ENCODE measurements at places on chromosomes 3 and 15.

DNA sequence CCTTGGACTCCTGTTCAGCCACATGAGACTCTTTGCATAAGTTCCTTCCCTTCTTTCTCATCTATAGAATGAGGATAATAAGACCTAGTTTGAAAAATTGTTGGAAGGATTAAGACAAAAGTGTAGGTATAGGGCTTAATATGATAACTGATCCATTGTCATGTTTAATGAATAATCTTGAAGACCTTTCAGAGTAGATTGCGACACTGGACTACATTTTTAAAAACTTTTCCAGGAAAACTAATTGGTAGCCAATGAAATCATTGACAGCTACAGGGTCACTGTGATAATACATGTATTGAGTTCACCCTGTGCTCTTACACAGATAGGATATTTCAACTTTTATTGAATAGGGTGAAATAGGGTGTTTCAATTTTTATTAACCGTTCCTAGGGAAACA is 78.5 kb upstream of the FBN1 start:
- no peak for DNase-seq

GRCh38 chr15:59168536-59168935 is 38.1 kb upstream of the LDHAL6B start:
- DNase-seq, result no peak

GRCh38 chr3:50050361-50050760 is 38.4 kb upstream of the RBM5 start:
- no peak for DNase-seq

- DNase-seq, result no peak
Observed at GRCh38 chr3:37997791-37998370, 7.3 kb downstream of the VILL start.

DNA sequence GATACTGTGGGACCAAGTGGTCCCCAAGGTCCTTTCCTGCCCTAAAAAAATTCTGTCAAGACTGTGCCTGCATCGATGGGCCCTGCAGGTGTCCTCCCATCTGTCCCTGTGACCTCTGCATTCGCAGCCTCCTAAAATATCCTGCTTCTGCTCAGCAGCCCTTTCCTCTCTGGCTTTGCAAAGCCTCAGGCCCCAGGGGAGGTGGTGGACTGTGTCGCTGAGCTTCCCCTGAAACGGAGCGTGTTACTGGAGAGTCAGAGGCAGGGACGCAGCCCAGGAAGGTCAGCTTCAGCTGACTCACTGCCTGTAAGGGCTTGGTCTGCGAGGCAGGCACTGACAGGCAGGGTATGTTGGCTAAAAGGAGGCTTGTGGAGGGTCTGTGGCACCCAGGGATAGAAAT is 110.0 kb downstream of the RAB11A start:
- DNase-seq, result no peak

DNA sequence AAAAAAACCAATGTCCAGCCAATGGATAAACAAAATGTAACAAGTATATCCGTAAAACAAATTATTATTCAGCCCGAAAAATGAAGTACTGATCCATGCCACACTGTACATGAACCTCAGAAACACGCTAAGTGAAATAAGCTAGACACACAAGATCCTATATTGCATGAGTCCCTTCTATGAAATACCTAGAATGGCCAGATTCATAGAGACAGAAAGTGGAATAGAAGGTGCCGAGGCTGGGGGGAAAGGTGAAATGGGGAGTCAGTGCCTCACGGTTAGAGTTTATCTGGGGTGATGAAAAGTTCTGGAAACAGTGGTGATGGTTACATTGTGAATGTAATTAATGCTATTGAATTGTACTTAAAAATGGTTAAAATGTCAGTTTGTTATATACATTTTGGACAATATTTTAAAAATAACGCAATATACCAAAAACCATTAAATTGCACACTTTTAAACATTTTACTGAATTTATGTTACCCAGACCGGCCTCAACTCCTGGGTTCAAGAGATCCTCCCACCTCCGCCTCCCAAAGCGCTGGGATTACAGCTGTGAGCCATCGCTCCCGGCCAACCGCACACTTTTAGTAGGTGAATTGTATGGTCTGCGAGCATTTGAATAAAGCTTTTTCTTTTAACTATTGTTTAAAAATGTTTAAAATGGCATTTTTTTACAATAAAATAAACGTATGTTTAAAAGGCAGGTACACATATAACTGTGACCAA is 2.1 kb downstream of the RNF168 start:
- no peak for DNase-seq

- no peak for DNase-seq
Observed at GRCh38 chr15:95324656-95325055, 1005.8 kb upstream of the NR2F2 start.

GRCh38 chr3:124577494-124578167 is 152.6 kb upstream of the UMPS start:
- DNase-seq, result no peak

DNA sequence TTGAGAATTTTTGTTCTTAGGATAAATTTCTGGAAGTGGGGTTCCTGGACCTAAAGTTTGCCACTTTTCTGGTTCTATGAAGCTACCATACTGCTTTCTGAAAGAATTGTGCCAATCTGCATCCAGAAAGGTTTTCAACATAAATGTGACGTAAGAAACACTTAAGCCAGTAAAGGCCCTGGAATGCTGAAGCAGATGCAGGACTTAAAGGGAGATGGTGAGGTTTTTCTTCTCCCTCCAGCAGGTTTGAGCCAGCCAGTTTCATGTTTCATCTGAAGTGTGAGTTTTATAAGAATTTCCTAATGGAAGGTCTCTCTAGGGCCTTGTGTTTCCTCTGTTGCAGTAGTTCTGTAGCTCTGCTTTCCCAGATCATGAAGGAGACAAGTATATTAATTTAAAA is 33.1 kb downstream of the ZNF592 start:
- no peak for DNase-seq

DNA sequence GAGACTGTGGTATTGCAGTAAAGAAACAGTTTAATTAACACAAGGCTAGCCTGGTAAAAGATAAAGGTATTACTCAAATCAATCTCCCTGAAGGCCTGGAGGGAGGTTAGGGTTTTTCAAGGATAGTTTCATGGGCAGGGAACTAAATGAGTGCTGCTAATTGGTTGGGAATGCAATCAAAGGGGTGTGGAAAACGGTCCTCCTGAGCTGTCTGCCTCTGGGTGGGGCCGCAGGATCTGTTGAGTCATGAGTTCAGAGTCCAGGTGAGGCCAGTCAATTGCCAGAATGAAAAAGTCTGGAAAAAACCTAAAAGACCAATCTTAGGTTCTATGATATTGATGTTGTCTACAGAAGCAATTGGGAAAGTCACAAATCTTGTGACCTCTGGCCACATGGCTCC is 293.2 kb downstream of the MCTP2 start:
- no peak for DNase-seq

DNA sequence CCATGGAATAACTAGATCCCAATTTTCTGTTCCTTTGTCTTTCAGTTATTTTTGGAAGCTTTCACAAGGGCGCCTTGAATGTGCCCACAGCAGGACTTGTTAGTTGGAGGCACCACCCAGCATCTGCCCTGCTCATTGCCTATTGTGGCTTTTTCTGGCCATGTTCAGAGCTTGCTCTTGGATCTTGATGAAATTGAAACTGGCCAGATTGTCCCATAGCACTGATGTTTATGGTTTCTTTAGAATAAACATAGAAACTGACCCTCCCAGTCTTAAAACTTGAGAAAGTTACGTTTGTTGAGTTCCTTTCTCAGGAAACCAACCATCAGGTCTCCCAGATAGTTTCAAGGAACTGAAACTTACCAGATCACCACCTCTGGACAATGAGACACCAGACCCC is 474.7 kb downstream of the IL5RA start:
- no peak for DNase-seq

DNA sequence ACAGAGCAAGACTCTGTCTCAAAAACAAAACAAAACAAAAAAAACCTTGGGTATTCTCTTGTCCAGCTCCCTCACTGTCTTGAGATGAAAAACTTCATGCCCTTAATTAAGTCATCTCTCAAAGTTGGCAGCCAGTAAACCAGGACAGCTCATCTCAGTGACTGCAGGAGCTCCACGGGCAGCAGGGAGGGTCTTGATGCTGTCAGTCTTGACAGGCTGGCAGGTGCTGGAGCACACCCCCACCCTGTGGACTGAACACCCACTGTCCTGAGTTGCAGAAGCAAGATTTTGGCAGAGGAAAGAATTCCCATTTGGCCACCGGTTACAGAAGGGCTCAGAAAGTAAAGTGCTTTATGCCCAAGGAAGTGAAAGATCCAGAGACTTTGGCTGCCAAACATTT is 8.0 kb downstream of the DNAJA4 start:
- DNase-seq, result no peak

GRCh38 chr3:126567696-126568438 is 9.1 kb upstream of the C3orf22 start:
- no peak for DNase-seq

- no peak for DNase-seq
Observed at GRCh38 chr3:177610686-177611633, 413.7 kb upstream of the TBL1XR1 start.

GRCh38 chr3:69273896-69274295 is 112.0 kb downstream of the FRMD4B start:
- DNase-seq, result no peak

DNA sequence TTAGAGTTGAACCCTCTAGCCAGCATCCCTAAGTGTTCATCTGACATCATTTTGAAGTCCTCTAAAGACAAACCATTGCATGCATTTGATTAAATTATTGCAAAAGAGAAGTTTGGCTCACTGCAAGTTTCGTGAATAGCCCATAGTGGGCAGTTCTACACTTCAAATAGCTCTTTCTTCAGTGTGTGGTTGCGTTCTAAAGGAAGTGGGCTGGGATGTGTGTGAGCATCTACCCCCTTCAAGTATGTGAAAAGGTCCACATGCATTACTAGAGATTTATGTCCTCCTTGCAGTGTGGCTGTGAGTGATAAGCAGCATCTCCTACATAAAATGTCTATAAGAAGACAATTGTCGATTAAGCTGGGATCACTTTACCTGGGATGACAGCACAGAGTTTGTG is 54.6 kb downstream of the SST start:
- DNase-seq, result no peak

DNA sequence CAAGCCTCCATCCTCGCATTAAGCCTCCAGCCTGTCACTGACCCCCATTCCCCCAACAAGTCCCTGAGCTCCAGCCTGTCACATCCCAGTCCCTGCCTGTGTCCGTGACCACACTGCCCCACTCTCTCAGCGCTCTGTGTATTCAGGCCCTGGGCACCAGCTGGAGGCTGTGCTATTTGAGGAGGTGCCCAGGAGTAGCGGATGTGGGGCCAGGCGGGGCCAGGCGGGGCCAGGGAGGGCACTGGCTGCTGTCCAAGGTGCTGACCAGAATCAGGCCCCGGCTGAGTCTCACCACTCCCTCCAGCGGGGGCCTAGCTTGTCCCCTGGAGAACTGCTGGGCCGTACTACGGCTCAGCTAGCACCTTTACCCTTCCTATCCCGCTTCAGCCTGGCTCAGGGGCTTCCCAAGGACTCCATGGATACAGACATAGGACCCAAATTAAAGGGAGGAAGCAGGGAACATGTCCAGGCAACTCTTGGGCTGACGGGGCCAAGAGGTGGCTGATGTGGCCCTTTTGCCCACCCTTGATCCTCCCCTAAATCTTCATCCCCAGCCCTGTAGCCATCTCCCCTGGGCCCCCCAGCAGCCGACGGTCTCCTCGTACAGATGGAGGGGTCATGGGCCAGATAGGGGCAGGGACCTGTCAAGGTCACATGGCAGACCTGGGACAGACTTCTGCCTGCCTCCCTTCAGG is 1.1 kb downstream of the HHATL start:
- DNase-seq, result peak; percentile 76

DNA sequence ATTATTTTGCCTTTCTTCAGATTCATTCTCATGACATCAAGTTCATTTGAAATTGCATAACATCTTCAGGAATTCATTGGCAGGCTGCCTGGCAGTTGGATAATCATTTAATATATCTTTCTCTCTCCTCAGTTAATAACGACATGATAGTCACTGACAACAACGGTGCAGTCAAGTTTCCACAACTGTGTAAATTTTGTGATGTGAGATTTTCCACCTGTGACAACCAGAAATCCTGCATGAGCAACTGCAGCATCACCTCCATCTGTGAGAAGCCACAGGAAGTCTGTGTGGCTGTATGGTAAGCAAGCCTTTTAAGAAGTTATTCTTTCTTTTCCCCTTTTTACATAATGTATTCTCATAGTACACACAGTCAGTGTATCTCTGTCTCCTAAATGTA is 38.2 kb downstream of the TGFBR2 start:
- no peak for DNase-seq

GRCh38 chr3:63089751-63090132 is 188.4 kb upstream of the SYNPR start:
- DNase-seq, result no peak

DNA sequence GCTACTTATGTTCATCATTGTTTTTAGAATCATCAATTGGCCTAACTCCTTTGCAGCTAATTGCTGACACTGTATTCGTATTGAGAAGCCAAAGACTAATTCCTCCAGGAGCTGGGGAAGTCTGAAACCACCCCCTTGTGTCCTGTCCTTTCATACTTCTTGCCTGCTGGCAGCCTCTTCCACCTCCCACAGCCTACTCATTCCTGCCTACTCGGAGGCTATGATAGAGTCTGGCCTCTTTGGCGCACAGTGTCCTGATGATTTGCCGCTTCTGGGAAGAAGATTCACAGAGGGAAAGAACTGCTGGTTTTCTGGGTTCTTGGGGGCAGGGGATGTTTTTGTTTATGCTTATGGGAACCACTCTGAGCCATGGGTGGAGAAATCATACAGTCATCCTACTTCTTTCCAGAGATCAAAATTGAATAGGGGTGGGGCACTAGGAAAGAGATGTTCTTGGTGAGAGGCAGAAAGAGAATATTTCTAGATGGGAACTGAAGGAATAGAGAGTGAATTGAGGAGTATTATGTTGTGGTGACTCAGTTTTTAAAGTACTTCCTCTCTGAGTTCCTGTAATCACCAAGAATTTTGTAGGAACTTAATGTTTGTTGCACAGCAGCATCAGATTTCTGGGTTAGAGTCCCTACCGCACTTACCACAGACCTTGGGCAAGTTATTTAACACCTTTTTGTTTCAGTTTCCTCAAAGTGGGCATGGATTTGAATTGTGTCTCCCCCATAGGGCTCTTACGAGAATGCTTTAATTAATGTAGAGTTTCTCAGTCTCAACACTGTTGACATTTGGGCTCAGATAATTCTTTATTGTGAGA is 22.1 kb upstream of the SCAANT1 start:
- peak; percentile 41 for DNase-seq

DNA sequence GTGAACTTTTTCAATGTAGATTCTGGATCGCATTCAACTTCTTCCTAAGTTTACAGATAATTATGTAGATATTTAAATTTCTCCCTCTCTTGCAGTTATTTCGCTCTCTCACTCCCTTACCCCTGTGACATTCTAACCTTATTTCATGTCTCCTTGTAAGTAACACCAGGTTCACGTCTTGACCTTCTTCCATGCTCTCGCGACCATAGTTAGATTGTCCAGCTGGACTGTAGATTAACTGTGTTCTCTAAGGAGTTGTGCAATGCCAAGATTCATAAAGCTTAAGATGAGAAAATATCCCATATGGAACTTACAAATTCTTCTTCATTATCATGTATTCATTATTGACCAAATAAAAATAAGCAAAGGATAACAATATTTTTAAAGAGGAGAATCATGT is 430.5 kb downstream of the GABRG3 start:
- DNase-seq, result no peak

GRCh38 chr3:44862226-44862637 is 520 bp downstream of the TMEM42 start:
- DNase-seq, result no peak

GRCh38 chr3:110646496-110646895 is 425.1 kb upstream of the NECTIN3 start:
- no peak for DNase-seq

GRCh38 chr15:41921167-41921566 is 27.3 kb upstream of the SPTBN5 start:
- DNase-seq, result no peak

Data from occipital lobe (tissue), 3 donors.